ENCODE measurements at places on chromosomes 7 and 10.

DNA sequence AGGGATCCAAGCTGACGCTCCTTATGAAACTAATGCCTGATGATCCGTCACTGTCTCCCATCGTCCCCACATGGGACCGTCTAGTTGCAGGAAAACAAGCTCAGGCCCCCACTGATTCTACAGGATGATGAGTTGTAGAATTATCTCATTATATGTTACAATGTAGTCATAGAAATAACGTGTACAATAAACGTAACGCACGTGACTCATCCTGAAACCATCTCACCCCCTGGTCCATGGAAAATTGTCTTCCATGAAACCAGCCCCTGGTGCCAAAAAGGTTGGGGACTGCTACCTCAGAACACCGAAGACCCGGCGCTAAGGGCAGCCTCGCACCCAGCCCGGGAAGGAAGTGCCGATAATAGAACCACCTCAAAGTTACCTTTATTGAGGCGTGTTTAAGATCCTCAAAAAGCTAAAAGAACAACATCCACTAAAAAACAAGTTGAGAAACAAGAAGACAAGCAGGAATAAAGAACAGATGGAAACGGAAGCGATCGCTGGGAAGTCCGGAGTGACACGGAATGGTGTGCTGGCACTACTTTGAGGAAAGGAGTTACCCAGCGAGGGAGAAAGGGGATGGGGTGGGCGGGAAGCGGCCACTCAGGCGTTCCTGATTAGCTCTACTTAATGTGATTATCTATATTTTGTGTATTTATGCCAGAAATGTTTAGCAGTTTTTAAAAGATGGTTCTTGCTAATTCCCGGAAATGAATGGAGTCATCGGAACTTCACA lies 50.1 kb upstream of the PRKAR1B start:
- no peak for DNase-seq

GRCh38 chr7:51592842-51593599 lies 276.4 kb upstream of the COBL start:
- no peak for DNase-seq

DNA sequence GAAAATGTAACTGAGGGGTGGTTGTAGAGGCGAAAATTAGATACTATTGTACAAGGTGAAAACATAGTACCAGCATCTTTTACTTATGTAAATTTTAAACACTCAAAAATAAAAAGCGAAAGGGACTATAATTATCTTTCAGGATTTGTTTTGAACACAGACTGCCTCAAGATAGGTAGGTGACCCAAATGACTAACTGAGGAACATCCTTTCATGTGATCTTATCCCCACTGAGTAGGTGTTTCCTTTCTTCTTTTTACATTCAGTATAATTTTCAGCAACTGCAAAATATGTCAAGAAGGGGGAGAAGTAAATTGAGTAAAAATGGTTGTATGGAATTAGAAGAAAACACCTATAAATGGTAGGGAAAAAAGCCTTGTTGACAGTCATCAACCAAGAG lies 236.7 kb downstream of the PHF14 start:
- no peak for DNase-seq

DNA sequence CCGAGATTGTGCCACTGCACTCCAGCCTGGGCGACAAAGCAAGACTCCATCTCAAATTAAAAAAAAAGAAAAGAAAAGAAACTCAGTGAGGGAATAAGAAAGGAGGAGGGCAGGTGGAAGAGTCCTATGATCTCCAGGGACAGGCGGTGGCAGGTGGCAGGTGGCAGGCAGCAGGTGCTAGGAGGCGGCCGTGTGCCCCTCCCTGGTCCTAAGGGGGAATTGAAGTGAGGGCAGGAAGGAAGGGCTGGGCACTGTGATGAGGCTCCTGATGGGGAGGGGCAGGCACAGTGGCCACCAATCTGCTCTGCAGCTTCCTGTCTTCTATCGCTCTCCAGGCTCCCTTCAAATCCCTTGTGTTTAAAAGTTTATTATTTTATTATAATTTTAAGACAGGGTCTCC lies 41.2 kb upstream of the UBE3C start:
- no peak for DNase-seq

GRCh38 chr7:1647961-1648672 lies 22.0 kb upstream of the ELFN1 start:
- no peak for DNase-seq

- DNase-seq: no peak
Measured at GRCh38 chr10:43122096-43122495, 16.1 kb upstream of the CSGALNACT2 start.

- DNase-seq: no peak
Measured at GRCh38 chr7:98618786-98619185, 1.7 kb downstream of the NPTX2 start.

GRCh38 chr10:116742367-116743265 lies at the start of gene HSPA12A:
Gene HSPA12A, minus strand, starts transcription at chr10:116742566. Its CDS starts 97 bp downstream, at chr10:116742469.
- DNase-seq: no peak

DNA sequence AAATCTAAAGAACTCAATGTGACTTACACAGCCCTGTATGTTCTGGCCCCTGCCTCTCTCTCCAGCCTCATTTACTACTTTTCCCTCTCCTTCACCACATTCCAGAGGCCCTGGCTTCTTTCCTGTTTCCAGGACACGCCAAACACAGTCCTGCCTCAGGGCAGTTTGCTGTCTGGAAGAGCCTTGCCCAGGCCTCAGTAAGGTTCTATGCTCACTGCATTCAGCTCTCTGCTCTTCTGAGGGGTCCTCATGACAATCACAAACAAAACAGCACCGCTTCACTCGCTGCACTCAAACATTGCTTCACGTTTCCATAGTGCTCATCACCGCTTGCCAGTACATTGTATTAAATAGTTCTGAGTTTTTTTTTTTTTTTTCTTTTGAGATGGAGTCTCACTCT lies 35.1 kb upstream of the GARS1 start:
- DNase-seq: no peak

- DNase-seq: no peak
Measured at GRCh38 chr7:141693082-141693481, 8.9 kb downstream of the DENND11 start.

DNA sequence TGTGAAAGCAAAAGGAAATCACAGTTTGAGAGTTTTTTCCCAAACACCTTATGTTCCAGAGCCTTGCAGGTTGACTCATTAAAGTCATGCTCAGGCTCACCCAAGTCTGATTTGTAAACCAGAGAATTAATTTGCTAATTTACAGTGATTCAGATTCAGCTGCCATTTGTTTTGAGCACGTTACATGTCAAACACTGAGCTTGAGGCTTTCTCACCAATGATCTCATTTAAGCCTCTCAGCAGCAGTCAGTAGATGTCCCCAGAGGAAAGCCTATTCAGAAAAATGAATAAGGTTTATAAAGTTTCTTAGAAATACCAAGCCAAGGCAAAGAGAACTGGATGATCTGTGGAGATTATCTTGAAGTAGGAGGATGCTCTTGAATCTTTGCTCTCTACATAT lies 420.4 kb downstream of the HTR7 start:
- no peak for DNase-seq

- DNase-seq: no peak
Measured at GRCh38 chr7:100726996-100727761, 6.2 kb upstream of the ZAN start.

DNA sequence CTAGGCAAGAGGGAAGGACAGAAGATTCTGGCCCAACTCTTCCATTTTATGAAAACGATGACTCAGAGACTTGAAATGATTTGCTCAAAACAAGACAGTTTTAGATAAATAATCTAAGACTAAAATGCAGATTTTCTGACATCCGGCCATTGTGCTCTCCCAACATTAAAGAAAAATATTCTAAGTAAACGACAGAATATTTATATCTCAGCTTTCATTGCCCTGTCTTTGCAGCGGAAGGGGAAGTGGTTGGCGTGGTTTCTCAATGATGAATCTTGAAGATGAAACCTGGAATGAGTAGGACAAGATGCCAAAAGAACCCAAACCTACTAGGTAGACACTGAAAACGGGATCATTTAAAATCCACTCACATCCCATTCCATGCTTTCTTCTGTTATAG lies 28.9 kb upstream of the NPY start:
- DNase-seq: no peak

DNA sequence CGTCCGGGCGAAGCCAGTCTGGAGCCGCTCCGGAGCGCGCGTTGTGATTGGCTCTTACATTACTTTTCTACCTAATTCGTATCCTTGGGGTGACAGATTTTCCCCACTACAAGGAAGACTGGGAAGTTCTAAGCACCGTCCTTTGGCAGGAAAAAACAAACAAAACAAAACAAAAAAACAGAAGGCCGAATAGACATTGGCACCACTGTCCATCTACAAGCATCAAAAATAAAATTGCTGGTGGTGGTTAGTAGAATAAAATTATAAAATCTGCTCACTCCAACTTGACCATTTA lies 651 bp upstream of the SKAP2 start:
- DNase-seq: no peak
